Left forelimb (tissue), 1 donor: ENCODE measurements at places on chromosomes 1 and 21.

DNA sequence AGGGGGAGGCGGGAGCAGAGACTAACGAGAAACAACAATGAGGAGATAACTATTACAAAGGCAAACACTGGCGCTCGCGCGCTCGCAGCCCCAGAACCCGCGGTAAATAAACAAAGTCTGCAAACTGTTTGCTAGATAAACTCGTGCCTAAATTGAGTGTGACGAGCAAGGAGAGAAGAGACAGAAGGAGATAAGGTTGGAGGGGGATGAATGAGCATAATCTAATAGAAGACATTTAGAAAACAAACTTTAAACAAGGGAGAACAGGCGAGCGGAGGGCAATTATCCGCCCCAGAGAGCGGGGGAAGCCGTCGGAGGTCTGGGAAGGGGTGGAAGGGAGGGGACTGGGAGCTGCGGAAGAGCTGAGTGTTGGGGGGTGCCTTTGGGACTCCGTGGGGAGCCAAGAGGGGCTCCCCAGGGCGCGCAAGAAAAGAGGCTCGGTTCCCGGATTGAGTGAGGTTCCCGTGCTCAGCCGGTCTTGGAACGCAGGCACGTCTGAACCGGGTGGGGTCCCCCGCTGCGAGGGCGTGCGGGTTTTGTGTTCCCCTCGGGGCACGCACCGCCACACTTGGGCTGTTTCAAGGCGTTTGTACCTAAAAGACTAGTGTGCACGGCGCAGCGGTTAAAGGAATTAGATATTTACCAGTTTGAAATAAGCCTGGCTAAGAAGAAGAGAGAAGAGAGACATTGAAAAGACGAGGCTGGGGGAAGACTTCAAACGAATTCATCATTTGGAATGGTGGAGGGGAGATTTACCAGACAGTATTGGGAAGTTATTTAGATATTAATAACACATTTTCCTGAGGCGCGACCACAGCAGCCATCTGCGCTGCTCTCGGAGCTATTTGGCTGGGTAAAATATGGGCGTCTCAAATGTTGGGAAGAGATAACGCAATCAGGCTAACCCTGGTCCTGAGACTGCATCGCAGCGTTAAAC lies 10.6 kb downstream of the PAX7 start:
- no peak for DNase-seq

DNA sequence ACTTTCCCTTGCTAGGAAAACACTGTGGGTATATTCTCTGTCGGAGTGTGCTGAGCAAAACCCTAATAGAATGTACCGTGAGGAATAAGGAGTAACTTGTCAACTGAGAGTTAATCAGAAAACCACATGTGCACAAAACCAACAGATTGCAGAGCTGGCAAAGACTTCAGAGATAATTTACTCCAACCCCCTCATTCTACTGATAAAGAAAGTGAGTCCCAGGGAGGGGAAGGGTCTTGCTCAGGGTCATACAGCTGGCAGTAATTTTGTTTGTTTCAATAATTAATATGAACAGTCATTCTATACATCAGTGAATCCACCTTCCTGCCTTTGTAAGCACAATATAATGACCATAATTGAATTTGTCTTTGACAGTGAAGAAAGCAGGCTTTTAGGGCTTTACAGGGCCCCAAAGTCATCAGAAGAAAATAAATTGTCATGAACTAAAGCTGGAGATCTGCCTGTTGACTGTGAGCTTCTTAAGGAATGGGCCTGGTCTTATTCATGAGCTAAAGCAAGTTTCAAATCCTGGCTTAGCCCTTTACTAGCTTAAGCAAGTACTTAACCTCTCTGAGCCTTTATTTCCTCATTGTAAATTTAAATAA lies 67.2 kb upstream of the HOOK1 start:
- no peak for DNase-seq

DNA sequence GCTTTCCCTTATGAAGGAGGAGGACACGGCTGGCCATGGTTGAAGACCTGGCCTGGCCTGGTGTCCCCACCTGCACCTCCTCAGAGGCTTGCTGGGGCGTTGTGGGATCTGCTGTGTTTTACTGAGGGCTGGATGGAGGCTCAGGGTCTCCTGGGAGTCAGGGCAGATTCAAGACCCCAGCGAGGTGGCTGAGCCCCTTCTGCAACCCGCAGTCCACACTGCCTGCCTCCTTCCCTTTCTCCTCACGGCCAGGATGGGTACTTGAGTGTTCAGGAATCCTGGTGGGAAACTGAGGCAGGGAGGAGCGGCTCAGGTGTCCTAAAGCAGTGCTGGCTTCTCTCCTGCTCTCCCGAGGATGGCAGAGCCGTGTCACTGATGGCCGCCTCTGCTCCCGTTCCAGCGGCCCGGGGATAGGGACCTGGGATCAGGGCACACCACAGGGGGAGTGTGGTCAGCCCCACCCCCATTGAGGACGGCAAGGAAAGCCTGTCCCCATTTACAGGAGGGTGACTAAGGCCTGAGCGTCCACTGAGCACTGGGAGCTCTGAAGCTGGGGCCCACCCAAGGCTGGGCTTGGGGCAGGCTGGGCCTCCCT lies 47.5 kb downstream of the TRPM2 start:
- DNase-seq = no peak

DNA sequence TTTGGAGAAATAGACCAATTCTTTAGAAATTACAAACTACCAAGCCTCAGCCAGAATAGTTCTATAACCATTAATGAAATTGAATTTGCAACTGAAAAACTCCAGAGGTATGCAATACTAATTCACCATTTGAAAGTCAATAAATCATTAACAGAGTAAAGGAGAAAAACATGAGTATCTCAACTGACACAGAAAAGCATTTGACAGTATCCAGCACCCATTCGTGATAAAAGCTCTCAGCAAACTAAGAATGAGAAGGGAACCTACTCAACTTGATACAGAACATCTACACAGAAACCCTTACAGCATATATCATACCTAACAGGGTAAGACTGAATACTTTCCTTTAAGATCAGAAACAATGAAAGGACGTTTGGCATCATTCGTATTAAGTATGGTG lies 54.3 kb downstream of the ST6GALNAC5 start:
- DNase-seq = no peak

DNA sequence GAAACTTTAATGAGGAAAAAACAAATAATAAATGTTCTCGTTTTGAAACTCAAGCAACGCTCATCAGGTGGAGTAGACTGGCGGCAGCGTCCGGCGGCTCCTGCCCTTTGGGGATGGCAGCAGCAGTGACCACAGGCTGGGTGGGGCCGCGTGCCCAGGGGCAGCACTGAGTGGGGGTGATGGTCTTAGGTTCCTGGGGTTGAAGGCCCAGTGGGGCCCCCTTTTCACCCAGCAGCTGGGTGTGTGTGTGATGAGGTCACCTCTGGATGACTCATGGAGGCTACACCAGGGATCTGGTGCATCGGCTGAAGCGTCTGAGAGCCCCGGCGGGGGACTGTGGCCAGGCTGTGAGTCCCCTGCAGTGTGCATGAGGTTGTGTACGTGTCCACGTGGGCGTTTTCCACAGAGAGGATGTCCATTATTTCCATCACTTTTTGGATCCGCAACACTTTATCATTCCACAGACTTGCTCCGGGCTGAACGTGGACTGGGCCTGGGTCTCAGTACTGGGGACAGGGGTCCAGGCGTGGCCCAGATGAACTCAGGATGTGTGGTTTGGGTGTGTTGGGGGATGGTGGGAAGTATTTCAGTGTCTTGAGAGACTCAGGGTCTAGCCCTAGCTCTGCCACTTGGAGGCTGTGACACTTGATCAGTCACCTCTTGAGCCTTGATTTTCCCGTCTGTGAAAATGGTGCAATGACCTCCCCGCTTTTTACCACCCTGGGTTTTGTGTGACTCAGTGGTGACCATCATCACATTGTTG lies 25.6 kb downstream of the LDLRAP1 start:
- no peak for DNase-seq

GRCh38 chr1:84726593-84727499 lies 36.6 kb upstream of the SSX2IP start:
- DNase-seq = no peak

DNA sequence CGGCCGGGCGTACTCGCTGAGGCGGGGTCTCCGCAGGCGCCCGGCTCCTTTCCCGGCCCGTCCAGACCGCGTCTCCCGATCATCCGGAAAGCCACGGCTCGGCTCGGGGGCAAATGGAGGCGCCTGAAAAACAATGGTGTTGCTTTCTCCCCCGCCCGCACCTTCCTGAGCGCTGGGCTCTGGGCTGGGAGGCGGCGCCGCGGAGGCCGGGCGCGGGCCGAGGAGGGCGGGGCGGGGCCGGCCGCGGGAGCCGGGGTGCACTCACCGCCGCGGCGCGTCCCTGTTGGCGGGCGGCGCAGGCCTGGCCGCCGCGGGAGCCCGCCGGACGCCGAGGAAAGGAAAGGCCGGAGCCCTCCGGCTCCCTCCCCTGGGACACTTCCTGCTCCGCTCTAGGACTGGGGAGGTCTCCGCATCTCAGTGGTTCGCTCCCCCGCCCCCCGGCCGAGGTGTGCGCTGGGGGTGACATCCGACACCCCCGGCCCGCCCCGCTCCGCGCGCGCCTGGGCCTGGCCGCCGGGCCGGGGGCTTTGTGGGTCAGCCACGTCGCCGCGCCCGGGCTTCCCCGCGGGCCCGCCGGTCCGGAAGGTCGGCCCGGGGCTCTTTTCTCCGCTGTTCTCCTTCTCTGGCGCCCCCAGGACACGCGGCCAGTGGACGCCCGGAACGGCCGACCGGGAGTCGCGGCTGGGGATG lies at the start of gene ZNF496:
Gene ZNF496, minus strand, starts transcription at position 343 of the 690 bp plus-strand sequence. CDS start 2,289 bp downstream, outside the sequence.
- peak; percentile 92 for DNase-seq

DNA sequence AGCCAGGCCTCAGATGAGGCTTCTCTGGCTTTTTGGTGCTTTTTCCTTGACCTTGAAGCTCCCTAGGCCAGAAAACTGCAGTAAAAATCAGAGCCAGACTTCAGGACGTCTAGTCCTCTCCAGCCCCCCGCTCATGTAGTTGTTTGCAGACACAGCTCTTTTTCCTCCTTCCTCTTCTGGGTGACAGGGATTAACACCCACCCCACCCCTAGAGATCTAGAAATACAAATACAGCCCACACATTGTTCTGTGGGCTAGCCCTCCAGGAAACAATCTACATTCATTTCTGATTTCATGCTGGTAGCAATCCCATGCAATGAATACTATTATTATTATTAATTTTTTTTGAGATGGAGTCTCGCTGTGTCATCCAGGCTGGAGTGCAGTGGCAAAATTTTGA lies 9.9 kb upstream of the CLSTN1 start:
- DNase-seq = no peak
